Stimulated activated CD8-positive, alpha-beta memory T cell treated with anti-CD3 and anti-CD28 coated beads, Interleukin-2, amount 100 ng/mL, for 1 hour (primary cell): ENCODE measurements at places on chromosomes 5 and 9.

DNA sequence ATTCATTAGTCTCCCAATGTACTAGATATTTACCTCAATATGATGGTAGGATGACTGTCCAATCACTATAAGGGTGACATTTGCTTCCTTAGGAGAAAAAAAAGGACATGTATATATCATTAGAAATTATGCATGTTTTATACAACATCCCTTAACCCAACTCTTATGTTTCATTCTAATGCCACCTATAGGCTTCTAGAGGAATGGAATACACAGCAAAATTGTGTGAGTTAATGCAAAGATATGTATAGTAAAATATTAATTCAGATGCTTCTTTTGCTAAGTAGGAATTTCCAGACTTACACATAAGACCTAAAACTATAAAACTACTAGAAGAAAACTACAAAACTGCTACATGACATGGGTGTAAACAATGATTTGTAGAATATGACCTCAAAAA, 3.5 kb downstream of the PRXL2C start:
- DNase-seq, result no peak

DNA sequence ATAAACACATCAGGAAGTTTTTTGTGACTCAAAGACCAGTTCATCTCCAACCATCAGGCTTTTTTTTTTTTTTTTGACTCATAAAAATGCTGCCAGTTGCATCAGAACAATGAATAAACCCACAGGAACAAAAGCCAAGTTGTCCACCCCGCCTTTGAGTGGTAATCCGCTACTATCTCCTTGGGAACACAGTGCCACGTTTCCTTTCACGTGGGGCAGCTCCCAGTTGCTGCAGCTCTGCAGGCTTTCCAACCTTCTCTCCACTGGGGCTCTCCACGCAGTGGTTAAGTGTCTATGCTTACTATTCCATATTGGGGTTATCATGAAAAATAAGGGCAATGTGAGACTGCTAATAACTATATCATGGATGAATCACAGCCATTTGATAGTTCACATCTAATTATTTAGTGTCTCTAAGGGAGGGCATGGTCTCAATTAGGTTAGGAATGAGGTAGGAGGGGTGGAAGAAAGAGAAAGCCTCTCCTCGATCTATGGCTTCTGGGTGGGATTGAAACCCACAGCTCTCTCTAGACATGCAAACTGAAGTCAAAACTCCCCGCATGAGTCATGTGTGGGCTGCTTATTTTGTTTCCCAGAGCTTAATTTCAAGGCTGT, 55.8 kb upstream of the ACTBL2 start:
- no peak for DNase-seq

GRCh38 chr5:142399891-142400290, 75.1 kb upstream of the SPRY4 start:
- no peak for DNase-seq

DNA sequence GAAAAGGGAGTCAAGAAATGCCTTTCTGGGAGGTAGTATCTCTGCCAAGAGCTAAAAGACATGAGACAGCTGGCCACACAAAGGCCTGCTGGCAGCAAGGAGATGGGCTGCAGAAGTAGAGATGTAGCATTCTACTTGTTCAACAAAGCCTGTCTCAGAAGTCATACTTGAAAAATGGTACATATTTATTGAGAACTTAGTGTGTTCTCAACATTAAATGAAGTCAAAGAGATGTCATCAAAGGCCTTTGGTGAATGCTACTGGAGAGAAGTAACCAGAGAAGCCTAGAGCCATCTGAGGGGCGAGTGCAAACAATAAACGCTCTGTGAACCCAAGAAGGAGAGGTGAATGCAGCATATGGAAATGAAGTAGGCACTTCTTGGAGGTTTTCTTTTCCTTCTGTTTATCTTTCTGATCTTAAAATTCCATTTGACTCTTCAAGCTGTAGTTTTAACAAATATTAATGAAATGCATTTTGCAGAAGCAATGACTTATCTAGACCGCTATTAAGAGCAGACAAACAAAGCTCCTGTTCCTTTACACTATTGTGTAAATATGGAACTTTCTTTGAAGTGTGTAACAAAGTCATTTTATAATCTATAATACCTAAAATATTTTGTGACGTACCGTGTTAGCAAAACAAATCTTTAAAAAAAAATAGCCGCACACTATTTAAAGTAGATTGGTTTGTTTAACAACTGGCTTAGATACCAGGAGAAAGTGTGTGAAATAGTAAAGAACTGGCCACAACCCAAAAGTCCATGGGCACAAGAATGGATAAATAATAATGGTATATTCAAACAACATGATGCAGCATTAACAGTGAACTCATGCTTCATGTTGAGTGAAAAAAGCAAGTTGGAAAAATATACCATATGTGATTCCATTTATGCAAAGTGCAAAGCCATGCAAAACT, 70.2 kb downstream of the ZNF608 start:
- DNase-seq, result no peak

DNA sequence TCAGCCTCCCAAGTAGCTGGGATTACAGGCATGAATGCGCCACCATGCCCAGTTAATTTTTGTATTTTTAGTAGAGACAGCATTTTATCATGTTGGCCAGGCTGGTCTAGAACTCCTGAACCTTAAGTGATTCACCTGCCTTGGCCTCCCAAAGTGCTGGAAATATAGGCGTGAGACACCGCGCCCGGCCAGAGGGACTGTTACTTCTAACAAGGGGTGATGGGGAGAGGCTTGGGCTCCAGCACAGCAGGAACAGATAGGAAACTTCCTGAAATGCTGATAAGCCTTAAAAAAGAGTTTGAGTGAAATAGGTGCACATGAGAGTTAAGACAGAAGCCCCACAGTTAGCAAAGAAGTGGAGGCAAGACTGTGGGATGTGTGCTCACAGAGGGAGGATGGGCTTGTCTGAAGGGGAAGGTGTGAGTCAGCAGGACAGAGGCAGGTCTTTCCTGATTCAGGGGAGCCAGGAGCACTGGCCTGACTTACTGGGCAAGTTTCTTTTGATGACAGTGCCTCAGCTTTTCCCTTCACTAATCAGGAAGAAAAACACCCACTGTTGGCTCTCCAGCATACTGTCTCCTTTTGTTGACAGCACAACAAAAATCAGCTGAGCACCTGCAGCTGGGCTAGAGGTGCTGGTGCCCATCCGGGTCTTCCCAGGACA, 68.4 kb downstream of the RAD23B start:
- no peak for DNase-seq

DNA sequence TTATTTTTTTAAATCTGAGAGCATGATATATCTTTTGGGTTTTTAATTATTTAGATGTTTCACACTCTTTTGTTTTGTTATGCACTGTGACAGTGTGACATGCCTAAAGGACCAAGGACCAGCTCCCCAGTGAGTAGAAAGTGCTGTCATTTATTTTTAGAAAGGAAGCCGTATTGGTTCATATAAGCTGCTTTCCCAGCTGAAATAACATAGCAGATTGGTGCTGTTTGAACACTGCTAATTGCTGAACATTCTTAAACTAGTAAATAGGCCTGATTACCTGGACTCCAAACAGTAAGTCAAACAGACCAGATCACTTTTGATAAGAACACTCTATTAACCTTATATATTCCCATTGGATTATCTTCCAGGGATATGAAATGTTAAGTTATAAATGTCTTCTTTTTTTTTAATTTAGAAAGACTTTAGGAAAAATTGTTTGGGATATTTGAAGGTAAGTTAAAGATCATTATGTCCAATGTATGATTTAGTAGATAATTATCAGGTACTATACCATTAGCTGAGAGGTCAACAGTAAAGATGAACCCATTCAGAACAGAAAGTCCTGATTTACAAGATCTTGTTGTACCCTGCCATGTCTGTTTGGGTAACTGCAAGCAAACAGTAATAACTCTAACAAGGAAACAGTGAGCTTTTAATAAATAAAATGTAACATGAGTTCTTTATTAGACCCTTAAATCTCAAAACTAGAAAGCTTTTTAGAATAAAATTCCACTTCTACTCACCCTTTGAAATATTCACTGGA, 27.8 kb upstream of the ELL2 start:
- no peak for DNase-seq

DNA sequence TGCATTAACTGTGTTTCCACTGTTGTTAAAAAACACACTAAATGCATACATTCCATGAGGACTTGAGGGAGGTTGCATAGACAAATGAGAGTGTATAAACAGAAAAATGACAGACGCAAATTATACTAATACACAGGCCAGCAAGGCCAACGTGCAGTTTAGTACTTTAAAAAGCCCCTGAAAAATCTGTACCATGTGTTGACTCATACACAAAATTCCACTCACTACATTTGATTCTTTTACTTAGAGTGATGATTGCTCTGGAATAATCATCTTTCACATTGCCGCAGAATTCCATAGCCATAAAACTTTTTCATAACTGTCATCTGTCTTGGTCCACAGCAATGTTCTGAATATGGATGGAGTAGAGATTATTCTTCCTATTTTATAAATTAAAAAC, 215.7 kb downstream of the FAM114A2 start:
- no peak for DNase-seq

- DNase-seq, result no peak
Measured at GRCh38 chr9:113746486-113746885, 129.6 kb upstream of the ZNF618 start.

DNA sequence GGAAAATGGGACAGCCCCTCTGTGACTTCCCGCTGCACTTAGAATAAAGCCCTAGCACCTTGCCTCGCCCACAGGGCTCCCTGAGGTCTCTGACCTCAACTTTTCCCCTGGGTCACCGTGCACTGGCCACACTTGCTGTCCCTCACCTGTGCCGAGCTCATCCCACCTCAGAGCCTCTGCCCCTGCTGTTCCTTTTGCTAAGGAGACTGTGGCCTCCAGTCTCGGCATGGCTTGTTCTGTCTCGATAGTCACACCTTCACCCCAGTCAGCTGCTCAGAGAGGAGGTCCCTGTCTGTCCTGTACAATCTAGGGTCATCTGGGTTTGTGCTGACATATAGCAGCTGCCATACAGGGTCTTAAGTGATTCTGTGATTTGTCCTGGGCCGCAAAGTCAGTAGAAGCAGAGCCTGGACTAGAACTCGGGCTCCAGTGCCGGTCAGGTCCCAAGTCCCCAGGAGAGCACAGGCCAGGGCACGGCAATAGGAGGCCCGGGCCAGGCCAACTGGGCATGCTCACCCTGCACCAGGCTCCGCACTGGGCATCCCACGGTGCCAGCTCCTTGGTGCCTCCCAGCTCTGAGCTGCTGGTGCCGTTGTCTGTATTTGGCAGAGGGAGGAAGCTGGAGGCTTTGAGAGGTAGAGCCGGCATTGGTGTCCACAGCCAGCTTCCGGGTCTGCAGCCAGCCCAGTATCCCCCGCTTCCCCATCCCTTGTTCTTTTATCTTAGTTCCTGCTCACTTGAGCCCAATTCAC, 35.2 kb downstream of the NCS1 start:
- DNase-seq, result no peak

- no peak for DNase-seq
Measured at GRCh38 chr5:5351288-5351979, 71.0 kb upstream of the ICE1 start.

DNA sequence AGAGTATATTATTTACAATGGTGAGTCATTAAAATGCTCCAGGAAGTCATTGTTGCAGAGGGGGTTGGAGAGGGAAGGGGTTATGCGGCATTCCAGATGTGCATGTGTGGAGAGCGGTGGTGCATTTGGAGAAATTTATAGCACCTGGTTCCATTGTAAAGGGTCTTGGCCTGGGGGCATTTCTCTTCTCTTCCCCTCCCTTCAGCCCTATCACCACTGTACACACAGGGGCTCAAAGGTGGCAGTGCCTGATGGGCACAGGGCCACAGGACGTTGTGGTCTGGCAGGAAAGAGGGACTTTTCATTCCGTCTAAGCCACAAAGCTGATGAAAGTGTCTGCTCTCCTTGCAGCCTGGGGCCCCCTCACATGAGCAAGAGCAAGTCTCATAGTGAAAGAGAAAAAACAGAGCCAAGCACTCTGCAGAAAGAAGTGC, 442.4 kb upstream of the ZNF462 start:
- DNase-seq, result no peak

- no peak for DNase-seq
Measured at GRCh38 chr5:132487095-132487428, 3.5 kb downstream of the IRF1 start.

- DNase-seq, result no peak
Measured at GRCh38 chr9:97507428-97507984, 6.0 kb downstream of the TMOD1 start.

DNA sequence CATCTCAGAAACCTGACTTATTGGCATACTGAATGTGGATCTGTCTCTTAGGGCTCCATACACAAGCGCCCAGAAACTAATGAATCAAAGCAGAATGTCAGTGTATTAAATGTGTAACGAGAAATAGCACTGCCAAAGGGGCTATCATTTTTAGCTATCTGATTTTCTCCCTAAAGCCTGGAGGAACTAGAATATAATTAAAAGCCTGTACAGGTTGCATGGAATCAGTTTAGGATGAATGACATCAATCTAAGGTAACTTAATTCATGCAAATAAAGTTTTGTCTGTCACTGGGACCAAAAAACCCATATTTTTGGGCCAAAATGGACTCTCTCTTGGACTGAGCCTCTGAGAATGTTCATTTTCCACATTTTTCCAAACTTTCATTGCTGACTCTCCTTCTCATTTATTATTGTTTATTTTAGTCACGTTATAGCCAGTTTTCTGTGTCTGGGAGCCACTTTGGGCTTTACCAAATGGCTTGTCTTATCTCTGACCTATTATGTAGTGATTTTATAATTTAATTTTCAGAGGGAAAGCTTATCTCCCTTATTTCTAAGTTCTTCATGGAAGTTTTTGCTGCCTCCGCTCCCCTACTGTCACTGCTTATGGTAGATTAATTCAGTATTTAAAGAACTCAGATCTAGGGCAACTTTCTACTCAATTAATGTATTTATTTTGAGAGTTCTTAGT, 47.0 kb downstream of the PRR16 start:
- no peak for DNase-seq

DNA sequence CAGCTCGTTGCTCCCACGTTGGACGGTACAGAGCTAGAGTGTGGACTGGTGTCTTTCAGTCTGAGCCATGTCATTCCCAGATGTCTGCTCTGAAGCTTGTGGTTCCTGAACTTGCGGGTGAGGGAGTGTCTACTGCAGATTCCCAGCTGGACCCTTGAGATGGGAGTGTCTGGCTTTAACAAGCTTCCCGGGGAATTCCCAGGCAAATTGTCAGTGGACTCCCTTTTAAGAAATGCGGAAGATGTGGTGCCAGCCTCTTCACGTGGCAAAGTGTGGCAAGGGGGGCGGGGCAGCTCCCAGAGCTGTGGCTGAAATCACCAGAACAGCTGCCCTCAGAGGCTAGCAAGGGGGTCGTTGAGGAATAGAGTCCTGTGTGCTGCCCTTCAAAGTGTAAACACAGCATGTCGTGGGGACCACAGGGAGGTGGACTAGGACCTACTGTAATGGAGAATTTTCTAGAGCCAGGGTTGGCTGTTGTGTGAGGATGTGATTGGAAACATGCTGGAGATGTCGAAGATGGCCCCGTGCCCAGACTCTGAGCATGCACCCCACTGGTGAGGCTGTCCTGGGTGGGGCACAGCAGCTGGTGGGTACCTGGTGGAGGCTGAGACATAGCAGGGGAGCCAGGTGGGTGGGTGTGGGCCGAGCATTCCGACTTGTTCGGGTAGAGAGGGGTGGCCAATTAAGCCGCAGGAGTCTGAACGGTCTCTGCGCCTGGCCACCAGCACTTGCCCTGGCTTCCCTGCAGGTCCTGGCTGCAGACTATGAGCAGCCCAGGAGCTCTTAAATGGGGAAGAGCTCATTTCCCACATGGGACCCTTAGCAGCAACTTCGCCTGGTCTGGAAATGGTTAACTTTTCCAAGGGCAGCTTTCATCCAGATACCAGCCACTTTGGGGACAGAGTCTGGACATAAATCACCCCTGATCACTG, 37.4 kb downstream of the PRRX2 start:
- DNase-seq, result no peak

GRCh38 chr5:124912638-124913328, 166.3 kb upstream of the ZNF608 start:
- no peak for DNase-seq
